ENCODE measurements at places on chromosomes 2 and 18.

- no peak for DNase-seq
Observed at GRCh38 chr2:181036848-181037603, 56.6 kb downstream of the UBE2E3 start.

- no peak for DNase-seq
Observed at GRCh38 chr2:18987592-18988073, 370.8 kb downstream of the OSR1 start.

DNA sequence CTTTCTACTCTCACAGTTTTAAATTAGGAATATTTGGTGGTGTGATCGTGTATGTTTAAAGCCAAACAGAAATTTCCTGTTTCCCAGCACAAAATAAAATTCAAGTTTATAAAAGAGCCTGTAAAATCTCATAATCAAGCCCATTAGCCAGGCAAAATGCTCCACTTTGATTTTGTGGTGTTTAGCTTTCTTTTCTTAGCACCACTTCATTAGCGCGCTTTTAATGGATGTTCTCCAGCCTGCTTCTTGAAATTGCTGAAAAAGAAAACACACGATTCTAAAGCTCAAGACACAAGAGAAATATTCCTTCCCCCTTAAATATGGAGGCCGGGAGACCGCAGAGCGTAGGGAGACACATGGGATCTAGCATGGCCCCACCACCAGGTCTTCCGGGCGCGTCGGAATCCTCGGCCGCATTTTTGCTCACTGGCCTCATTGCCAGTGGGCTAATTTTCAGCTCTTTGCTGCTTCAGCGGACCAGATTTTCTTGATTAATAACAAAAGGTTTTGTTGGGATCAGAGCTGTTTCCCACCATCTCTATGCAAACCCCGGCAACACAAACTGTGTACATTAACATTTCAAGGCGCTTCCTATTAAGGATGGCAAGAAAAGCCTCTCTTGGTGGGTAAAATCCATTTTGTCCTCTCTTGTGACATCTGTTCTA is 40.4 kb upstream of the ID2 start:
- DNase-seq = no peak

GRCh38 chr2:240339411-240340360 is 95.8 kb upstream of the GPC1 start:
- DNase-seq = no peak

GRCh38 chr2:31413862-31414550 is 536 bp downstream of the XDH start:
- DNase-seq = no peak

DNA sequence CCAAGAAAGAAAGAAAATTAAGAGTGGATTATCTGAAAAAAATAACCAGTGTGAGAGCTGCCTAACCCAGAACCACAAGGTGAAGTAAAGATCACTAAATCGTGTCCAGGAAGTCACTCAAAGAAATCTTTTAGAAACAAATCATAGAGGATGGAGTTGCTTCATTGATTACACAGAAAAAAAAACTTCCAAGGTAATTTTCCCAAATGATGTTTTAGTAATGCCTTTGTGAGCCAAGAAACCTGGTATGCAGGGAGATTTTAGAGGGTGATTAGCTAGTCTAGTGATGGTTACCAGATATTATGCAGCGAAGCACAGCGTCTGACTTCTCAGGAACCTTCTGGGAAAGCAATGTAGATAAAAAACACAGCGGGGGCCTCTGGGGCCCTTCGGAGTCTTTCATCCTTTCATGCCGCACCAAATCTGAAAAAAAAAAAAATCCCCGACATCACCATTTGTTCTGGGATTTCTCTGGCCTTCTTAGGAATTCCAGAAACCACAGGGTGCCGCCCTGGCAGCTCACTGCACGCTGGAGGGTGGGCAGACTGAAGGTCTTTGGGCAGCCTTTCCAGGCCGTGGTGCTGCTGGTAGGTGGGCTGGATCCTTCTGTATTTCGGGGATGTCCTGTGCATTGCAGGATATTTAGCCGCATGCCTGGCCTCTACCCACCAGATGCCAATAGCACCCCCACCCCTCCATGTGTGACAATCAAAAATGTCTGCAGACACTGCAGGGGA is 17.3 kb downstream of the ALPK2 start:
- DNase-seq = no peak

GRCh38 chr2:66775730-66776422 is 341.0 kb downstream of the MEIS1 start:
- DNase-seq = no peak

- DNase-seq = no peak
Observed at GRCh38 chr2:176096243-176096985, 3.2 kb upstream of the HOXD12 start.

DNA sequence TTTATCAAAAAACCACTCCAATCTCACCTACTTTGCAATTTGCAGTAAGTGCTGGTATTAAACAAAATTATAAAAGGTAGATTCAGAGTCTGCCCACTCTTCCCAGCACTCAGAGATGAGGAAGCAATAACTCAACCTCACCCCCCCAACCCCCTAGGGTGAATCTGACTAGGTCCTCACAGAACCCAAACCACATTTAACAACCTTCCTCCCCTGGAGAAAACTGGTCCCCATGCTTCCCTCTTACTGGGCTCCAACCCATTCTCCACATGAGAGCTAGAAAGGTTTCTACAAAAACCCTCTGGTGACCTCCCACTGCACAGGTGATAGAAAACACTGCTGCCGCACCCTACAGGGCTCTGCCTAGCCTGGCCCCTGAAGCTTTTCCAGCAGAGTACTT is 40.5 kb upstream of the BMP10 start:
- DNase-seq = no peak

- DNase-seq = no peak
Observed at GRCh38 chr18:24103320-24104021, 35.4 kb upstream of the CABYR start.

DNA sequence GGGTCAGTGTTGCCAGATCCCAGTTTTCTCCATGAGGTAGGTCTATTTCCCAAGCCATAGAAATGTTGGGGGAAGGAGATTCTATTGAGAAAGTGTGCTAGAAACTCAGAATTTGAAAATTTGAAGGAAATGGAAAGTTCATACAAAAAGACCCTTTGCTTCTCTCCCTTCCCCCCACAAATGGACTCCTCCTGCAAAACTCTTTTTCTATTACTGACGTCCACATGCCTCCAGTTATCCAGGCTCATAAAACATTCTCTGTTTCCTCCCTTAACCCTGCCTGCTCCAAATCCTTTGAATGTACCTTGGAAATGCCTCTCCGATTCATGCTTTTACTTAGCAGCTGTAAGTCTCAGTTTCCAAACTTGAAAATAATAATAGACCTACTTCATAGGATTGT is 237.5 kb upstream of the TNP1 start:
- no peak for DNase-seq

DNA sequence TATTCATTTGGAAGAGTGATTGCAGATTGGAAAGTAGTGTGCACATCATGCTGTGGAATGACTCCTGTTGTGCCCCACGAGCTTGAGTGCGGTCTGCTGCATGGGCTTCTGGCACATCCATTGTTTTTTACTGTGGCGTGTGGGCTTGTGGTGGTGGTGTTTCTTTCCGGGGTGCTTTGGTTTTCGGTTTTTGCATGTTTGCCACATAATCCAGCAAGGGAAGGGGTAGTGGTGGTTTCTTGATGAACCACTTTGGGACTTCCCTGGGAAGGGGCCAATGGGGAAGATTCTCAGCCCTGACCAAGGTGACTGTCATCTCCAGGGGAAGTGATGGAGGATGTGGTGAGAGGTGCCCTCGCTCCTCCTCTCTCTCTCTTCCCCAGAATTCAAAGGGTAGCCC is 57.0 kb downstream of the COA5 start:
- DNase-seq = no peak

- DNase-seq = no peak
Observed at GRCh38 chr2:149465873-149466272, 121.7 kb downstream of the MMADHC start.

- no peak for DNase-seq
Observed at GRCh38 chr2:37587817-37588216, 83.6 kb downstream of the CDC42EP3 start.

DNA sequence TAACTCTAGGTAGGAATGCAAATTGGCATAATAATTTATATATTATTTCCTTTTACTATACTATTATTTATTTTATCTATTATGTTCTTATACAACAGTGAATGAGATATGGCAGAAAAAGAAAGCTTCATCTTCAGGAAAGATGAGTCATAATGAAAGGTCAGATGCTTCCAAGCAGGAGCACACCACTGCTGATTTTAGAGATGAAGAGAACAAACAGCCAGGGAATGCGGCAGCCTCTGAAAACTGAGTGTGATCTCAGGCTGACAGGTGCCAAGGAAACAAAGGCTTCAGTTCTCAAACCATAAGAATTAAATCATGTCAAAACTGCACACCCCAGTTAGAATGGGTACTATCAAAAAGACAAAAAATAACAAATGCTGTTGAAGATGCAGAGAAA is 149.0 kb downstream of the CCDC178 start:
- no peak for DNase-seq

DNA sequence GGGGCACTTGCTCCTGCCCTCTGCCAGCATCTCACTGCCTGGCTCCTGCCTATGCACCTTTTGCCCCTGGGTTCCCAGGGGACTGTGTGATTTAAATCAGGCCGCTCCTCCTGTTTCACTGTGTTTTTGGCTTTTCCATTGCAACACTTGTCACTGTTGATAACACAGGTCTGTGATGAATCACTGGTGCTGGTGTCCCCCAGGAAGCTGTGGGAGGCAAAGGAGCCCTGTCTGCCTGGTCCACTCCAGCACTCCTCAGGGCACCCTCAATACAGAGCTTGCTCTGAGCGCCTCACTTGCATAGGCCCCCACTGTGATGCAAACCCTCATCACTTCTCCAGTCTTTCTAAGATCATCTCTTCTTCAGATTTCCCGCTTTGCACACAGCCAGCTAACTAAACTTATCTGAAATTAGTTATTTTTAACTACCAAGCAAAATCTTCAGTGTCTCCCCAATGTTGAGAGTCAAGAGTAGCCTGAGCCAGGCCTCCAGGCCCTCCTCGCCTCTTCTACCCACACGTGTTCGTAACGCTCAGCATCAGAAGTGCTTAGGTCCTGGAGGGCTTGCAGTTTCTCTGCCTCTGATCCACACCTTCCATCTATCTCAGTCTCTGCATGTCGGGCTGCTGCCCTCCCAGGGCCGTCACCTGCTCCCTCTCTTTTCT is 2.8 kb downstream of the TMEM18 start:
- no peak for DNase-seq

DNA sequence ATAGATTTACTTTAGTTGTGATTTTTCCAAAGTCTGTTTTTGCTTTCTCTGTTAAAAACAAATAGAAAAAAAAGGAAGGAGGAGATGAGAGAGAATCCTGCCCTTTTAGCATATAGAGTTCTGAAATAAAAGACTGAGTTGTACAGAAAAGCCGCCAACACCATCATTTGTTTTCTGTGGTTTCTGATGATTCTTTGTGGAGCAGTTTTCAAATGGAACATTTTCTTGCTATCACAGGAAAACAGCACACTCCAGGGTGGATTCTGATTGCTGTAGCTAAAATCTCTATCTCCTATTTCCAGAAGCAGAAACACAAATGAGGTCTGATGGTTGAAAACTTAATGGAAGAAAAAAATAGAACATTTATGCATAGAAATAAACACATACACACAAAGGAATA is 144.6 kb upstream of the L3MBTL4 start:
- DNase-seq = no peak

- DNase-seq = no peak
Observed at GRCh38 chr2:67792681-67793091, 270.1 kb downstream of the C1D start.

DNA sequence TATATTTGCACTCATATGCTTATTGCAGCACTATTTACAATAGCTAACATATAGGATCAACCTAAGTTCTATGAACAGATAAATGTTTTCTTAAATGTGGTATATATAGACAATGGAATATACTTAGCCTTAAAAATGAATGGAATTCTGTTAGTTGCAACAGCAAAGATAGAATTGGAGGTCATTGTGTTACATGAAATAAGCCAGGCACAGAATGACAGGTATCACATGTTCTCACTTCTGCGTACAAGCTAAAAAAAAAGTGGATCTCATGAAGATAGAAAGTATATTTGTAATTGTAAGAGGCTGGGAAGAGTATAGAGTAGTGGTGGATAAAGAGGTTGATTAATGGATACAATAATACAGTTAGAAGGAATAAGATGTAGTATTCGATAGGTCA is 255.5 kb upstream of the SETBP1 start:
- no peak for DNase-seq

DNA sequence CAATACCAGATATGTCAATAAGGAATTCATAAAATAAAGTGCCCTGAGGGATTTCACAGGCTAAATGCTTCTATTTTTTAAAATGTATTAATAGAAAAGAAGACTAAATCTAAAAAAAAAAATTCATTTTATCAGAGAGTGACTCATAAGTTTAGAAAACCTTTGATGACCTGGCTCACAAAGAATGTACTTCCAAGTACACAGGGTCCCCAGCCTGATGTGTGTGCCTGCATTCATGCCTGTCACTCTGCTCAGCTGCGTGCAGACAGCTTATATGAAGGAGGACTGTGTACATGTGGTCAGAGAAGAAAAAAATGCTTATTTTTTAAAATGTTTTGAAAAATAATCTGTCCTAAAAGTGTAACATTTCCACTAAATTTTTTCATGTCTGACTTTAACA is 3.0 kb upstream of the CPS1 start:
- no peak for DNase-seq

DNA sequence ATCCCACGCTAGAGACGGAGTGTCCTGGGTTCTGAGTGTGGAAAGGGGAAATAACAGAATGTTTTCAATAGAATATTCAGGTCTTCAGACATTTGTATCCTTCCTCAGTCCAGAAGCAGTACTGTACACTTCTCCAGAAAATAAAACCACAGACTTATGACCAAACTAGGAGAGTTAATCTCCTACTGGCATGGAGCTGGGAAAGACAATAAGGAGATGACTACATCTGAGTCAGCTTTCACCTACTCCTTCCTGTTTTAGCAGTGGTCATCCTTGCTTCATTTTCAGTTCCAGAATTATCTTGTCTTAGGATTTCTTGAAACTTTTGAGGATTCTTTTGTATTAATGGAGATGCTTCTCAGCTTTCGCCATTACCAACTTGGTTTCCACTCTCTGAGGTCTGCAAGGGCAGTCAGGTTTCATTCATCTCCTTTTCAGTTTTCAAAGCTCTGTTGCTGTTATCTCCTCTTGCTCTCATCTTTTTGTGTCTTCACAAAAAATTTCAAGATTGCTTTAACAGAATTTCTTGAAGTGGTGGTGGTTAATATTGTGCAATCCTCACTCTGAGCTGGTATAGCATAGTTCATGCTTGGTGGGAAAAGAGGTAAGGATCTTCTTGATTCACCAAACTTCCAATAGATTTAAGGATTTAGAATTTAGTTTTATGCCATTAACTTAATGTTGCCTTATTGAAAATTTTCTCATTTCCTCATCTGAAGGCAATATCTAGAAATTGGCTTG is 23.7 kb upstream of the NR4A2 start:
- no peak for DNase-seq

DNA sequence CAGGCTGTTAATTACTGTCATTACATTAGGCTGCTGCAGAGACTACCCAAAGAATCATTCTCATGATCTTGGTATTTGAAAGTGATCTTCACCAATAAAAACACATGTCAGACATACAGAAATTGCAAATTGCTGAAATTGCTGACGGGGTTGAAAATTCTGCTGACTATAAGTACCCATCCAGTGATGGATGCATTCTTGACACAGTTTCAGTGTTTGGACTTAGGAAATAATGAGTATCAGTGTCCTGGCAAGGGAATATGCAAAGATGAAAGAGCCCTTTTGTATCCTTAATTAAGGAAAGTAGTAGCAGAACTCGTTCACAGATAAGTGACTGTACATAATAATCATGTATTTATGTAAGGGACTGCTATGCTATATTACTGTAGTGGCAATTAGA is 221.1 kb upstream of the ATP5MC3 start:
- DNase-seq = no peak

- DNase-seq = no peak
Observed at GRCh38 chr2:157967856-157968255, 91.7 kb upstream of the ACVR1 start.
